NCI-H69 (cell line): ENCODE measurements at places on chromosomes 5 and 9.

DNA sequence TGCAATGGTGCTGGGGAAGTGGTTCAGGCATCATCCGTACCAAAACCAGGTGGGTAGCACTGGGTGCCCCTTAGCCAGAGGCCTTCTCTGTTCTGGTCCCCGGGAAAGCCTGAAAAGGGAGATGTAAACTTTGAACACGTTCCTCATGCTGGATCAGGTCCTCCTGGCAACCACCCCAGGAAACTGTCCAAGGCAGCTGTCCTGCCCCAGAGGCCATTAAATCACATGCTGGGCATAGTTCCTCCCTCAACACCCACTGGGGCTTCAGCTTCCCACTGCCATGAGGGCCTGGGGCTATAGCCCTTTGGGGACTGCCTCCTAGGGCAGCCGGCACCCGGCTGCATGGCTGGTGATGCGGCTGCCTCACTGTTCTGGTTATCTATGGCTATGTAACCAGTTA, 228.9 kb upstream of the MVB12B start:
- peak; percentile 43 for DNase-seq

DNA sequence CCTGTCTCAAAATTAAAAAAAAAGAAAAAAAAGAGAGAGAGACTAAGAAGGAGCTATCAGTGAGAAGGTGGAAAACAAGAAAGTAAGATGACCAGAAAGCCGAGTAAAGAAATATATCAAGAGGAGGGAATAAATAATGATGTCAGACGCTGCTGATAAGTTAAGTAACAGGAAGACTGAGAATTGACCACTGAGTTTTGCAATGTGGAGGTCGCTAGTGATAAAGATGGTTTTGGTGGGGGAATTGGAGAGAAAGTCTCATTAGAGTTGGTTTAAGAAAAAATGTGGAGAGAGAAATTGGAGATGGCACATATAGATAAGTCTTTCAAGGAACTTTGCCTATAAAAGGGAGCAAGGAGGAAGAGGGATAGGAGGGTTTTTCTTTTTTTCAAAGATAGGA, 91.9 kb downstream of the RAD23B start:
- DNase-seq = no peak

- DNase-seq = no peak
Measured at GRCh38 chr5:50547303-50547702, 106.2 kb upstream of the EMB start.

GRCh38 chr5:153983885-153984284, 54.8 kb downstream of the FAM114A2 start:
- no peak for DNase-seq

- no peak for DNase-seq
Measured at GRCh38 chr9:8189881-8190280, 390.3 kb upstream of the DMAC1 start.

- no peak for DNase-seq
Measured at GRCh38 chr5:56195016-56195415, 38.1 kb downstream of the ANKRD55 start.

DNA sequence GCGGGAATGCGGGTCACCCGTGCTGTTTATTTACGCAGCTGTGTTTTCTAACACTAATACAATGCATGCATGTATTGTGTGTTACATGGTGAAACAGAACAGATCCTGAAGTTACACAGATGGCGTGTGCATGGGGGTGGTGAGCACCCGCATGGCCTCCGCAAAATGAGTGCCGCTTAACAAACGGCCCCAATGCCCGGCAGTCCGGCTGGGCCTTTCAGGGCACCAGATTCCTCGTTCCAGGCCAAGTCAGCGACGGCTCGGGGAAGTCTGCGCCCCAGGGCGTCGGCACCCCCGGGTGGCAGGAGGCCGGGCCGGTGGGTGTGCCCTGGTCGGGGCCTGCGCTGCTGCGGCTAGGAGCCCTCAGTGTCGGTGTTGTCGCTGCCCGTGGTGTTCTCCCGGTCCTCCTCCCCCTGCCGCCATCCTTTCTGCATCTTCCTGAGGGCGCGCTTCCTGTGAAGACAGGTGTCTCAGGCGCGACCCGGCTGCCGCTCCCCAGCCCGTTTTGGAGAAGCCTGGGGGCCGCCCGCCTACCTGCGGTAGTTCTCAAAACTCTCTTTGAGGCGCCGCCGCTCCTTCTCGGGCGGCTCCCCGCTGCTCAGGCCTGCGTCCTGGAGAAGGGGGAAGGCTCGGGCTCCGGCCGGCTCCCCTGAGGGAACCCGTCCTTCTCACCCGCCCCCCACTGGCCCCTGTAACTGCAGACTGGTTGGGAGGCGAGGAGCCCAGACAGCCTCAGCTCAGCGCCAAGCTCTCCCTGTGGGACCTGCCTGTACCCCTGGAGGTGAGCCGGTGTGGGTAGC, 605 bp upstream of the DNLZ start:
- DNase-seq = peak; percentile 51

- DNase-seq = peak; percentile 76
Measured at GRCh38 chr9:15423231-15423985, 732 bp downstream of the SNAPC3 start.

DNA sequence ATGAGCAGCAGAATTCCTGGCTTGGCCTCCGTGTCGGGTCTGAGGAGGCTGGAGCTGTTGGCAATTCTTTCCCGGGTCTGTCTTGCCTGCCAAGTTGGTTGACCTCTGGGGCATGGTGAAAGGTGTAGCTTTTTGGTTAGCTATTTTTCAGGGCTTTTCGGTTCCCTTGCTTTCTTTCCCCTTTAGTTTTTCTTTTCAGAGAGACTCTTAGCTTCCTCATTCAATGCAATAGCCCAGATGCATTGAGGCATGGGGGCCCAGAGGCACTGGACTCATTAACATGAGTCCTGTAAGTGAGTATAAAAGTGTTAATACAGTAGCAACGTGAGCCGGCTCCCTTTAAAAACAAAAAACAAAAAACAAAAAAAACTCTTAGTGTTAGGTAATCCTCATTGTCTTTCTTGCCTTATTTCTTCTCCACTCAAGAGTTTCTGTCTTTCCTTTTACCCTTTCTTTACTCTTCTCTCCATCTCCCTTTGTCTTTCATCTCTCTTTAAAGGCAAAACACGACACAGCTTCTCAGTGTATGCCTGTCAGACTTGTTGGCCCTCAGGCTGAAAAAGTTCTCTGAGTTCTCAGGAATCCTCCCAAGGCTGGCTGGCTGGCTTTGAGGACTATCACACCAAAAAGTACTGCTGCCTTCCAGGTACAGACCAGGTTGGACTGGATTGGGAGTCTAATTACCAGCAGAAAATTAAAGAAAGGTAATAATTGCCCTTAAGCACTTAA, 289.9 kb upstream of the TUT7 start:
- DNase-seq = no peak

DNA sequence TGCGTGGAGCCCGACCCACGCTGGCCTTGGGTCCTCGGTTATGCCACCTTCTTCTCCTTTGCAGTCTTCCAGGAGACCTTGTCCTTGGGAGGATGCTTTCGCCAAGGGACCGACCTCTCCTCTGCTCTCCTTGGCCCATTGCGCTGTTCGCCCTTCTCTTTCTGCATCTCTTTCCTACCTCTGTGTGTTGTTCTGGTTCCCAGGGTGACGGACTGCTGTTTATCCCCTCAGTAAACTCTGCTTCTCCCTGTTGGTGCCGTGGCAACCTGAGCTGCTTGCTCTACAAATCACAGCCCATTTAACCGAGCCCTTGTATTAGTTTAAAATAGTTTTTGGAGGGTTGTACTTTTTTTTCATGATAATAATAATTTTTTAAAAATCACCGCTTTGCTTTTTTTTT, 97.9 kb downstream of the DAPK1 start:
- DNase-seq = no peak

DNA sequence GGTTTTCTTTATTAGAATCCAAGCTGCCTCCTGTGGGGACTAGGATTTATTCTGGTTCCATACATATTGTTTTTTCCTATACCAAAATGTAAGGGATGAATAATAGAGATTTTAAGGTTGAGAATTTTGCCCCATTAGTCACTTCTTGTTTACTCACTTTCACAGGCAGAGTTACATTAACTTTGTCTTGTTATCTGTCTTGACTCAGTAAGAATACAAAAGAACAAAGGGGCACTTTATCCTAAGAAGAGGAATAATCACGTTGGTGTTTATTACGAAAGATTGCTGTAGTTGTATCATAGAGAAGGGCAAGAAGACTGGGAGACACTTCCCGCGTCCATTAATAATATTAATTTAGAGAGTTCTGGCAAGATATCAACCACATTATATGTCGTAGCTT, 599.7 kb upstream of the FTMT start:
- no peak for DNase-seq

DNA sequence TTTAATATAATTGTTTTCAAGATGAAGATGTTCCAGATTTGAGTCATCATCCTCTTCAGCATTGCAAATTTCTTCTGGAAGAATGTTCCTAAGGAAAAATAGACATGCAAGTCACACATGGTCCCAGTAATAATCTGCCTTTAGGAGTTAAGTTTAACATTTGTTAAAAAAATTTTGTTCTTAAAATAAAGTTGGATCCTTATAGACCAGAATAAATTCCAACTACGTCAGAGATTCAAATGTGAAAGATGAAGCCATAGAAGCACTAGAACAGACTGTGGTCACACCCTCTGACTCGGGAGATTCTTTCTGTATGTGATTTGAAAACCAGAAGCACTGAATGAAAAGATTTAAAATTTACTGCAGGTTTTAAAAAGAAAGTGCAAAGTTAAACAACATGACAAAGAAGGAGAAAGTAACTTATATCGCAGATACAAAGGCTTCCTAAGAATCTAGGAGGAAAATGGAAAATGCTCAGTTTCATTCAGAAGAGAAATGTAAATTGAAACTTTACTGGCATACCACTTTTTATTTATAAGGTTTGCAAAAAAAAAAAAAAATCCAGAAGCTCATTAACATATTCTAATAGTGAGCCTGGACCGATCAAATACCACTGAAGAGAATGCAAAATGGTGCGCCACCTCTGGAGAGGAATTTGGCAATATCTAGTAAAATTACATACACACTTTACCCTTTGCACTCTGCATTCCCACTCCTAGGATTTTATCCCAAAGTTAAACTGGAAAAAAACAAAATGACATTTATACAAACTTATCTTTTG, 14.3 kb upstream of the ASPN start:
- no peak for DNase-seq

DNA sequence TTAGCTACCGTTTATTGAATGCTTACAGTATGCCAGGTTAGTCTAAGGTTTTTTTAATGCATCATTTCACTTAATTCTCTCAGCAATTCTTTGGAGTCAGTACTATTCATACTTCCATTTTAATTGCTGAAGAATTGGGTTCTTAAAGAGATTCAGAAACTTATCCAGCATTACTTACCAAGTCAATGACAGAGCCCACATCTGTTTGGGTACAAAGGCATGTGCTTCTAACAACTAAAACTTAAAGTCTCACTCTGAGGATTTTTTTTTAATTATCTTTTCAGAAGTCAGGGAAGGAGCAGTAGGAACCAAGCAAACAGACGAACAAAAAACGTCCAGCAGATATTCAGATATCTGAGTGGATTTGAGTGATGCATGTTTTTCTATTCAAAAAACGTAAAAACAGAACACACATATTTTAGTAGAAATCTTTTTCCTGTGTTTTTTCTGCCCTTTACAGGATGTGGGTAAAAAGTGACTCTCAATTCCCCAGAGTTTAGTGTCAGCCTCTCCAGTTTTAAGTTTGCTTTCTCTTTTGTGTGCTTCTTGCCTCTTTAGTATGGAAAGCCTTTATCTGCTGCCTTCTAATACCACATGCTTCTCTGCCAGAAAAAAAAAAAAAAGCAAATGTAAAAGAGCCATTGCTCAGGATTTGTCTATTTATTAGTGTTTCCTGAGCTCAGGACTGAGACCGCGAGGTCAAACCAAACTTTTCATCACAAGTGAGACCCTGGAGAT, 118.0 kb downstream of the PRKACG start:
- DNase-seq = no peak

DNA sequence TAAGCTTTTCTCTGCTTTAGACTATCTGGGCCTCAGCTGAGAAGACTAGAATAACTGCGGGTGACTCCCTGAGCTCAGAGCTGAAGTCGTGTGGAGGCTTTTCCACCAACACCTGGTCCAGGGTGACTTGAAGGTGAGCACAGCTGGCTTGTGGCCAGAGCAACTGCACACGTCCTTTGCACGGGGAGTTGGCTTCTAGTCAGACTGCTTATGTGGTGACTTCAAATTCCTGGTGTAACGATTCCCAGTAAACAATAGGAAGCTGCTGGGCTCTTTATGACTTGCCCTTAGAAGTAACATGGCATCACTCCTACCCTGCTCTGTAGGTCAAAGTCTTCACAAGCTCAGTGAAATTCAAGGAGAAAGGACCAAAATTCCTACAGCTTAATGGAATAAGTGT, 800.6 kb upstream of the CDH6 start:
- DNase-seq = peak; percentile 85

DNA sequence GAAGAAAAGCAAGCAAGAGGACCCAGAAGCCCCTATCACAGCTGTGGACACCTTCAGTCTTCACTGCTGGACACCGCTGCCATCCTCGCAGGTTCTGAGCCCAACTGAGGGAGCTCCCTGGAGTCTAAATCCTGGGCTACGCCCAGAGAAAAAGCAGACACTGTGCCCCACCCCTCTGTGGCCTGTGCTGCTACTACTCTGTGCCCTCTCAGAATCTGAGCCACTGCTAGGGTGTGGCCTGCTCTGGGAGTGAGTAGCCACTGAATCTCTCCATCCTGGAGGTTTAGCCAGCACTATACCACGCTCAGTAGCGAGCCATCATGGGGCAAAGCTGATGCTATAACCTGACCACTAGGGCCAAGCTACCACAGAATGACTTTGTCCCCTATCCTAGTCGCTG, 338.2 kb downstream of the NPR3 start:
- no peak for DNase-seq

- peak; percentile 70 for DNase-seq
Measured at GRCh38 chr5:41925555-41925951, 472 bp downstream of the FBXO4 start.

GRCh38 chr9:18422296-18423036, 51.5 kb upstream of the ADAMTSL1 start:
- DNase-seq = no peak

DNA sequence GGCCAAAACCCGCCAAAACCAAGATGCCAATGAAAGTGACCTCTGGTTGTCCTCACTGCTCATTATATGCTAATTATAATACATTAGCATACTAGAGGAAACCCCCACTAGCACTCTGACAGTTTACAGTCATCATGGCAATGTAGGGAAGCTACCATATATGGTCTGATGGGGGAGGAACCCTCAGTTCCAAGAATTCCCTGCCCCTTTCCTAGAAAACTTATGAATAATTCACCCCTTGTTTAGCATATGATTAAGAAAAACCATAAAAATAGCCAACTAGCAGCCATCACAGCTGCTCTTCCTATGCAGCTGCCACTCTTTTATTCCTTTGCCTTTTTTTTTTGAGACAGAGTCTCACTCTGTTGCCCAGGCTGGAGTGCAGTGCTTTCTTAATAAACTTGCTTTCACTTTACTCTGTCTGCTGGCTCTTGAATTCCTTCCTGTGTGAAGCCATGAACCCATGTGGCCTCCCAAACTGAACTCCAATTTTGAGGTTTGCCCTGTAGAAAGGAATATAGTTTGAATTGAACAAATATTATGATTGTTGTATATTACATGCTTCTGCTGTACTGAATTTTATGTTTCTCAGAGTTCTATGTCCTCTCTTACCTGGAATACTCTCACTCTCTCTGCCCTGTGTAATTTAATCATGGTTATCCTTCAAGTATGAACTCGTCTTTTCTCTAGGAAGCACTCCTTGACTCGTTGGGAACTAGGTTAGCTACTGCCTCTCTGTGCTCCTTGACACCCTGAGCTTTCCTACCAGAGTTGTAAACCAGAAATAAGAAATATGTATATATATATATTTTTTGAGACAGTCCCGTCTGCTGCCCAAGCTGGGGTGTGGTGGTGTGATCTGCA, 59.8 kb downstream of the KIAA1958 start:
- DNase-seq = peak; percentile 29
